ENCODE measurements at places on chromosomes 7 and 10.

DNA sequence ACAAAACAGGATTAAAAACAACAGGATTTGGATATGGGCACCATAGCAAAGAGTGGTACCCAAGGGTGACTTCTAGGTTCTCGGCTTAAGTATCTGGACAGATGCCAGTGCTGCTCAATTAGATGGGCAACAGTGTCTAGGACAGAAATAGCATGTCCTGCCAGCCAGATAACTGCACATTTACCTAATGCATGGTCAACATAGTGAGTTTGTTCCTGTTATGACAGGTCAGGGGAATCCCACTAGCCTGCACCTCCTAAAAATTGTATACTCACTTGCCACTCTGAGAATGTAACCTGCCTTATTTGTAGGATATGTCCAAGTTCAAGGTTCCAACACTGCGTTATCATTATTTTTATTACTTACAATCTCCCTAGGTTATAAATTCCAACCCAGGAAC is 471.7 kb downstream of the GRM8 start:
- DNase-seq, result no peak

DNA sequence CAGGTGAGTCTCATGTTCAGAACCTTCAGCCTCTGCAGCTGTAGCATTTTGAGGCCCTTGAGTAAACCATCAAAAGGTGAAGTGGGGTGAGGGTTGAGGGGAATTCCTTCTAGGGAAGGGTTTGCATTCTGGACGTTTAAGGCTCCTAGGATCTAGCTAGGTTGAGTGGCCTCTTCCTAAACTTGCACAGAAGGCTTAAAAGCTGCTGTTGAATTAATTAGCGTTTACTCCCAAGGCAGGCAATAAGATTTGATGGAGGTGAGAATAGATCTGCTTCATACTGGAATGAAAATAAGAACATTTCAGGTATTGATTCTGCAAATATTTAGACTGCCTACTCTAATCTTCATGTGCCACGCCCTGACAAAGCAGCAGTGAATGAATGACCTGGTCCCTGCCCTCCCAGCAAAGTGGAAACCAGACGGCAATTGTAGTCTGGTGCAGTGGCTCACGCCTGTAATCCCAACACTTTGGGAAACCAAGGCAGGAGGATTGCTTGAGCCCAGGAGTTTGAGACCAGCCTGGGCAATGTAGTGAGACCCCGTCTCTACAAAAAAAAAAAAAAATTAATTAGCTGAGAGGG is 11.4 kb upstream of the KPNA7 start:
- DNase-seq, result no peak

DNA sequence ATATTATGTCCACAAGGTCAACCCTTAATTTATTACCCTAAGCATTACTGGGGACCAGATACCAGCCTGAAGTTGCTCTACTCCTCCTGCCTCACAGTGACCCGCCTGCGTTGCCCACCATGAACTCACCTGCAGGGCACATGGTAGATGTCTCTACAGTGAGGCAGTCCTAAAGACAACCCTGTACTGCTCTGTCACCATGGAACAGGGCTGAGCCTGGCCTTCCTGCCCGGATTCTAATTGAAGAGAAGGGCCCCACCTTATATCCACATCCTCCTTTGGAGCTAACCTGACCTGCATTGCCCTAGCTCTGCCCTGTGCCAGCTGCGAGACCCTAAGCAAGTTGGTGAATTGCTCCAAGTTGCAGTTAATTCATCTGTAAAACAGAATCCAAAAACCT is 4.1 kb downstream of the SH3PXD2A start:
- no peak for DNase-seq

- peak; percentile 45 for DNase-seq
Observed at GRCh38 chr10:4337563-4337962, 488.4 kb upstream of the AKR1E2 start.

DNA sequence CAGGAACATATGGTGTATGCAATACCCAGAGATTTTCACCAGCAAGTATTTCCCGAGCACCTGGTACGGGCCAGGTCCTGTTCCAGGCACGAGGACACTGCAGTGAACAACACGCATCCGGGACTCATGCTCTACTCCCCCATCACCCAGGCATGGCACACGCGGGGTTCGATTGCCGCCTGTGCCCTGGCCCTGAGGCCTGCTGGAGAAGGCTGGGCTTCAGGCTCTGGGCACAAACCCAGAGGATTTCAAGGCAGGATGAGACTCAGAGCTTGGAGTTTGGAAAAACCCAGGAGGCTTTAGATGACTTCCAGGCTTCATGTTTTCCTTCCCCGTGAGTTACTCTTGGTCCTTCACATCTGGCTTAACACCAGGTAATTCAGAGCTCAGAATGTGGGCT is 143.5 kb downstream of the NEURL1 start:
- DNase-seq, result no peak

DNA sequence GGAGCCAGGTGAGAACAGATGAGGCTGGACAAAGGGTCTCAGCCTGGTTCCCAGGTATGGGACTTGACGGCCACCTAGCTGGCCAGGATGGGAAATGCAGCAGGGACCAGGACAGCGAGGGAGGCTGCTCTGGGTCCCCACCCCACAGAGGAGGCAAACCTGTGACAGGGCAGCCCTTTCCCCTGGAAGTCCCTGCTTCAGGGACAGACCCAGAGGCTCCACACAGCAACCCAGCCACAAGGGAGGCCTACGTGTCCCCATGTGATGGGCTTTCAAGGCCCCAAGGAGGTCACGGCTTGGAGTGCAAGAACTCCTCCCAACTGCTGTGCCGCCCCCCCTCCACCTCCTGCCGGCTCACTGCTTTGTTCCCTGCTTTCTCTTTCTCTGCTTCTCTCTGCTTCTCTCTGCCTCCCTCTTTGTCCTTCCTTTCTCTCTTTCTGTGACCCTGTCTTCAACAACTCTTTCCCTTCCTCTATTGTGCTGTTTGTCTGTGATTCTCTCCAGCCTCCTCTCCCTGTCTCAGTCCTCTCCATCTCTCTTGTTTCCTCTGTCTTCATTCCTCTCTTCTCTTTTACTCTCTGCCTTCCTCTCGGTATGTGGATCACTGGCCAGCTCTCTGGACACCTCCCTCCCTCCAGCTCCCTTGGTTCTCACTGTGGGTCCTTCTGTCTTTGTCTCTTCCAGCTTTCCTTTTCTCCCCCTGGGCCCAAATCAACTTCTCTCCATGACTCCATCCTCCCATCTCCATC is 9.6 kb upstream of the EIF5AL1 start:
- no peak for DNase-seq

- DNase-seq, result peak; percentile 98
Observed at GRCh38 chr7:155205368-155206317, 92.0 kb upstream of the INSIG1 start.
